ENCODE measurements at places on chromosomes 7 and 10. TPM values are rescaled to one million over a fixed set of nuclear protein-coding genes. Genes with fewer than 3 reads are reported as not detected.

DNA sequence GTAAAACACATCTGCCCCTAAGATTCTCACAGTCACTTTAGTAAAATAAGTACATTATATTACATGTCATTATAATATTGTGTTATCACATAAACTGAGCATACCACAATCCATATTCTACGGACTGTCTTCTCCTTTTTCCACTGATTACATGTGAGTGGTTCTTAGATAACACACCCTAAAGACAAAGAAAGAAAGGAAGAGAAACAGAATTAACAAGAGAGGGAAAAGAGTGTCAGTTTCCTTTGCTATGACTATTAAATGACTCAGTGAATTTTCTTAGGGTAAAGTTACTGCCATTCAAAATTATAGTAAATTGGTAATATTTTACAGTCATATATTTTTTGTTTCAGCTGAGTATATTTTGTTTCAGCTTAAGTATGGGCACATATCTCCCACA, 268.3 kb downstream of the TWIST1 start:
- no peak overlapping the region for H3K4me3 ChIP-seq
- H3K27me3 ChIP-seq = no peaks in the 10 kb centered on the region
- no peak overlapping the region for H3K27ac ChIP-seq
- no peak for DNase-seq

DNA sequence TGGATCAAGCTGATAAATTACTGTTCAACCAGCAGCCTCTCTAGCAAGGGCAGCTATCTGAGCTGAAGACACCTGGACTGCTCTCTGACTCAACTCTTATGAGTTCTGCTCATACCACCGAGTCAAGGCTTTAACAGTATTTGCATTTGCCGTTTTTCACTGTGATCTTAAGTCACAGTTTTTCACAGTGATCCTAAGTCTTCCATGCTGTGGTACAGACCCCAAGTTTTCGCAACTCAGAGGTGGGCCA, 31.3 kb downstream of the PIP4K2A start:
- no peaks in the 10 kb centered on the region for H3K36me3 ChIP-seq
- H3K27ac ChIP-seq = no peak overlapping the region
- H3K27me3 ChIP-seq = no peaks in the 10 kb centered on the region
- H3K4me3 ChIP-seq = no peak overlapping the region
- peaks cover 8% of the 10 kb centered on the region for H3K4me1 ChIP-seq
- DNase-seq = no peak

DNA sequence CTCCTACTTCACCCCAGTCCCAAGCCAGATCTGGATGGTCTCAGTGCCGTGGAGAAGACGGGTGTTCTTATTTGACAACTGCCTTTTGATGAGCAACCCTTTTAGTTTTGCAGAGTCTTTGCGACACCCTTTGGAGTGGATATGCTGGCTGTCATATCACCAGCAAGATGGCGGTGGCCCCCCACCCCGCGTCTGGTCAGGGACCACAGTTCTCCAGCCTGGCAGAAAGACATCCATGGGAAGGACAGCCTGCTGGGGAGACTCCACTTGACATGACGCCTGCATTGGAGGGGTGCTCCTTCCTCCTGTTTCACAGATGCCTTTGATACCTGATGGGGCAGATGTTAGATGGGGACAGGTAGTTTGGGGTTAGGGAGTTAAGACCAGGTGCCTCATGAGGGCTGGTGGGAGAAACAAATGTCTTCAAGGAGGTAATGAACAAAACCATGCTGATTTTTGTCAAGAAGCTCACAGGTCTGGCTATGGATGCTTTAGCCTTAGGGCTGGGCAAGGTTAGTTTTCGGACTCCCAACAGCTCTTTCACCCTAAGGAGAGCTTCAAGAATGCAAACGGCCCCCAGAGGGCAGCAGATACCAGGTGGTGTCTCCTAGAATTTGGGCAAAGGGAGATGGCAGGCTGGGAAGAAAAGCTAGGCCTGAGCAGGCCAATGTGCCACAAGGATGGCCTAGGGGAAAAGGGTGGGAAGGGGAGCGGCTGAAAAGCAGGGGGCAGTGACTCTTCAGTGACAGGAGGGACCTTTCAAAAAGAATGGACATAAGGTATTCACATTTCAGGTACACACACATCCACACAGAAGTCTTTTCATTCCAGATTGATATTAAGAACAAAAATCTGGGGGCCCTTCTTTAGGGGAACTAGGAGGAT, 95.2 kb downstream of the CLEC2L start:
- H3K4me3 ChIP-seq = no peak overlapping the region
- no peak overlapping the region for H3K27ac ChIP-seq
- no peaks in the 10 kb centered on the region for H3K27me3 ChIP-seq
- peaks cover 8% of the 10 kb centered on the region for H3K36me3 ChIP-seq
- no peaks in the 10 kb centered on the region for H3K4me1 ChIP-seq

DNA sequence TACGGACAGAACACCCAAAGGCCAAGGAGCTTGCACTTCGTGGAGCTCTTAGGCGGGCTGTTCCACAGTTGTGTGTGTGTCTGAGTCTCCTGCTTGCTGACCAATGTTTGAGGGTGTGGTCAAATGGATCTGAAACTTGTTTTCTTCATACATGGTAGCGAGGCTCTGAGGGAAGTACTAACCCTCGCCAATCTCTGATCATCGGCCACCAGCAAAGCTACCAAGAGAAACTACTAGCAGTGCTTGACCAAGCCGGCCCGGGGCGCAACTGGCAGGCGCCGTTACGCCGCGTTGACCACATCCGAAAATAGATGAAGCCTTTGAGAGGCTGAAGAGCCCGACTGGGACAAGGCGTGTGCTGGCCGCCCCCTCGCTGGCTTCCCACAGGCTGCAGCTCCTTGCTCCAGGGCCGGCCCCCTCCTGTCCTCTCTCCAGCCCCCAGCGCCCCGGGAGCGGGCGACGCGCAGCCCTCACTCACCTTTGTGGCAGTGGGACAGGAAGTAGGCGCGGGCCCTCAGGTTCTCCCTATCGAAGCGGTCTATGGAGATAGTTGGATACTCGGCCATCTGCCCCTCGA, 384 bp downstream of the DCLRE1C start:
- peak overlapping the region; percentile 69 for H3K4me3 ChIP-seq
- no peaks in the 10 kb centered on the region for H3K36me3 ChIP-seq
- H3K27me3 ChIP-seq = no peaks in the 10 kb centered on the region
- peak; percentile 73 for DNase-seq

DNA sequence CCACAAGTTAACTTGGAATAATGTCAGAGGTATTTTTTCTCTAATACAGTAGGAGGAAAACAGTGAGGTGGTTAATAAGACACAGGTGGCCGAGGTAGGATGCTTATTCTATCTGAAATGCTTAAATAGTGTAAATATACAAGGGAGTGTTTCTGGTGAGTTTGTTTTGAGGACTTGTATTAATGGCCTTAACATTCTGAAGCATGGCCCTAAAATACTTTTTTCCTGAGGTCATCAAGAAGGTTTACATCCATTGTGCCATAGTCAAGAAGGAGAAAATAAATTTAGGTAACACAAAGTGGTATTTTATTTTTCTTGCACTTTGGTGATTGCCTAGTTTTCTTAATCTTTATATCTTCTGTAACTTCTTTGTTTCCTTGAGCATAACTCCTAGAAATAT, 18.8 kb downstream of the GNAI1 start:
- no peaks in the 10 kb centered on the region for H3K36me3 ChIP-seq
- DNase-seq = no peak
- no peak overlapping the region for H3K27ac ChIP-seq
- H3K4me1 ChIP-seq = no peaks in the 10 kb centered on the region

GRCh38 chr7:13028825-13029099, 341.3 kb downstream of the ARL4A start:
- no peaks in the 10 kb centered on the region for H3K27me3 ChIP-seq
- no peaks in the 10 kb centered on the region for H3K4me1 ChIP-seq

DNA sequence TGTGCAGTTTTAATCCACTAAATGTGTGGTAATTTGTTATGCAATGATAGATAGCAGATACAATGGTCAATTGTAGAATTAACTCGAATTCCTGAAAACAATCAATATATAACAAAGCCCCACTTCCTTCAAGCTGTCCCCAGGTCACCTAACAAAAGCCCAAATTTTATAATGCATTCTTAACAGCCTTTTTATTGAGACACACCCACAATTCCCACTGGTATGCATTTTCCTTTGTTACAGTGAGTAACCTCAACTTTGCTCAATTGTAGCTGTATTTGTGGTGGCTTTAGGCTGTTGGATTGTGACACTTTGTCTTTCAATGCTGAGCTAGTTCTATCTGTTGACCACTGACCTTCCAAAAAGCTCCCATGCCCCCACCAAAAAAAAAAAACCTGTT, 279.8 kb upstream of the CACNA2D1 start:
- no peak for DNase-seq
- no peak overlapping the region for H3K27ac ChIP-seq
- no peaks in the 10 kb centered on the region for H3K36me3 ChIP-seq
- H3K4me3 ChIP-seq = no peak overlapping the region
- H3K27me3 ChIP-seq = no peaks in the 10 kb centered on the region
- H3K4me1 ChIP-seq = no peaks in the 10 kb centered on the region

GRCh38 chr10:23768281-23768680, 329.4 kb downstream of the OTUD1 start:
- H3K4me1 ChIP-seq = no peaks in the 10 kb centered on the region
- no peak overlapping the region for H3K27ac ChIP-seq
- H3K4me3 ChIP-seq = no peak overlapping the region
- DNase-seq = no peak

- no peak overlapping the region for H3K27ac ChIP-seq
- no peak for DNase-seq
- no peaks in the 10 kb centered on the region for H3K4me1 ChIP-seq
- H3K4me3 ChIP-seq = no peak overlapping the region
Observed at GRCh38 chr7:102222445-102222844, 64.2 kb upstream of the SH2B2 start.

DNA sequence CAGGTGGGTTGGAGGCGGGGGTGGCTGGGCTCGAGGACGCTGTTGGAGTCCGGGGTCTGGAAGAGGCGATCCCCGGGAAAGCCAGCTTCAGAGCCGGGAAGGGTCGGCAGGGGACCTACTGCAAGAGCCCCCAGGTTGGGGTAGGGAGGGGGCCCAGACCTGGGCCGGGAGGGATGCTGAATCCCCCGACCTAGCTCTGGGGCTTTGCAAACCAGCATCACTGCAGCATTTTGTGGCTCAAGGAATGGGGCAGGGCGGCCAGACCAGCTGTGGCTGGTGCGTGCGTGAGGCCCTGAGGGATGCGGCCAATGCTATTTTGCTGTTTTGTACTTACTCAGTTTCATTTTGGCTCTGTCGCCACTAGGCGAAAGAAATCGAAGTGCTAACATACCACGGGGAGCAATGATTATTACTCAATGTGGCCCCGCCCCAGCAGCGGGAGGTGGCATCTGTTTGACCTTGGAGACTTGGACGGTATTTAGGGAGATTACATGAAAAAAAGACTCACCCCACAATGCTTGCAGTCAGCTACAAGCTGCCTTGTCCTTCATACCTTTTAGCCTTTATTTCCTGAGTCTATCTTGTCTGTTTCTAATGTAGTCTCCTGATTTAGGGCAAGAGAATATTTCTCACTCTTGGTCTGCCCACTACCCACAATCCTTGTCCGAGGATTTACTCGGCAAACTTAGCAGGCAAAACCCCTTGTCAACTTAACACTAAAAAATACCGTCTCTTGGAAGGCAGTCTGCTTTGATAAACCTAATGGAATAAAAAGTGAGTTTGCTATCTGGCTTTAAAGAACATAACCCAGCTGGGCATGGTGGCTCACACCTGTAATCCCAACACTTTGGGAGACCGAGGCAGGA, 16.2 kb downstream of the HSPB1 start:
- H3K27me3 ChIP-seq = no peaks in the 10 kb centered on the region
- H3K27ac ChIP-seq = peak overlapping the region; percentile 81
- H3K36me3 ChIP-seq = no peaks in the 10 kb centered on the region
- DNase-seq = peak; percentile 81
- H3K4me1 ChIP-seq = no peaks in the 10 kb centered on the region

DNA sequence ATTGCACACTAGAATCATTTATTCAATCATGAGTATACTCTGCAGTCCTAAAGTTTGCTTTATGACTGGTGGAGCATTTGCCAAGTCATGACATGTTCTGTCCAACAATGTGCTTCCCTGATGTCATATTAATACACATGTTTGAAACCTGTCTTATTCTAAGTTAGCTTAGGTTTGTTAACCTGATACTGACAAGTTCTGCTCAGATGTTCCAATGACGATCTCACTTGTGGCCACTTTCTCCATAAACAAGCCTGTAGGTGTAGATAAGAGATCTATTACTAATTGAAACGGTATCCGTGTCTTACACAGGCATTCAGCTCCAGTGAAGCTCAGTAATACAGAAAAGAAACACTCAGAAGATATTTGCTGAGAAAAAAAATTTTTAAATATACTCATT, 64.9 kb downstream of the GPR37 start:
- H3K36me3 ChIP-seq = no peaks in the 10 kb centered on the region
- DNase-seq = no peak
- H3K4me3 ChIP-seq = no peak overlapping the region
- no peaks in the 10 kb centered on the region for H3K27me3 ChIP-seq
- peaks cover 2% of the 10 kb centered on the region for H3K4me1 ChIP-seq

- H3K27ac ChIP-seq = no peak overlapping the region
- no peaks in the 10 kb centered on the region for H3K27me3 ChIP-seq
- no peaks in the 10 kb centered on the region for H3K4me1 ChIP-seq
- no peak overlapping the region for H3K4me3 ChIP-seq
Observed at GRCh38 chr7:116899308-116899707, 36.9 kb downstream of the CAPZA2 start.

GRCh38 chr10:124238367-124238766, 145.0 kb upstream of the CHST15 start:
- H3K36me3 ChIP-seq = no peaks in the 10 kb centered on the region
- no peaks in the 10 kb centered on the region for H3K27me3 ChIP-seq
- H3K27ac ChIP-seq = no peak overlapping the region
- H3K4me1 ChIP-seq = no peaks in the 10 kb centered on the region
- peak; percentile 2 for DNase-seq

DNA sequence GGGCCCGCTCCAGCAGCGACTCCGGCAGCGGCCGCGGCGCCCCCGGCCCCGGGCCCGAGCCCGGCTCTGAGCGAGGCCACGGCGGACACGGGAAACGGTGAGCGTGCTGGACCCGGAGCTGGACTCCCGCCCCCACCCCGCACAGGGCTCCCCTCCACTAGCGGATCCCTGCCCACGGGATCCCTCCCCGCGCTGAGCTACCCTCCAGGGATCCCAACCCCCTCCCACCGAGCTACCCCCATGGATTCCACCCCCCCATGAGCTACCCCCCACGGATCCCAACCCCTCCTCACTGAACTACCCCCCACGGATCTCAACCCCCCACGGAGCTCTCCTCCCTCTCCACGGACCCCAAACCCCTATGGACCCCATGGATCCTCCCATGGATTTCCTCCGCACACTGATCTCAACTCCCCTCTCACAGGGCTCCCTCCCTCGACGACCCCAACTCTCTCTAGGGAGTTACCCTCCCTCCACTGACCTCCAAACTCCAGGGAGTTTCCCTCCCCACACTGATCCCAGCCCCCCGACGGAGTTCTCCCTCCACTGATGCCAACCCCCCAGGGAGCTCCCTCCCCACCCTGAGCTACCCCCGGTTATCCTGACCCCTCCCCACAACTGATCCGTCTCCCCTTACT, 20.6 kb upstream of the HSPB1 start:
- H3K27ac ChIP-seq = no peak overlapping the region
- H3K4me3 ChIP-seq = peak overlapping the region; percentile 58
- no peaks in the 10 kb centered on the region for H3K36me3 ChIP-seq
- no peaks in the 10 kb centered on the region for H3K4me1 ChIP-seq

The PDK4 gene
- total RNA-seq = 34.1 TPM

The SYCE1 gene
- total RNA-seq = 0.48 TPM

The CPXM2 gene
- 169 TPM for total RNA-seq

The PRSS37 gene
- total RNA-seq = not detected

The ANKRD30A gene
- not detected for total RNA-seq
